Stimulated activated CD8-positive, alpha-beta memory T cell treated with anti-CD3 and anti-CD28 coated beads, Interleukin-4, amount 100 ng/mL, for 24 hours (primary cell): ENCODE measurements at places on chromosomes 16 and 17.
A peak's percentile ranks its signal among the peaks of the same experiment; 100 is the strongest.

- DNase-seq, result no peak
These were observed 134.2 kb upstream of the CIBAR2 start for GRCh38 chr16:85246473-85246872.

DNA sequence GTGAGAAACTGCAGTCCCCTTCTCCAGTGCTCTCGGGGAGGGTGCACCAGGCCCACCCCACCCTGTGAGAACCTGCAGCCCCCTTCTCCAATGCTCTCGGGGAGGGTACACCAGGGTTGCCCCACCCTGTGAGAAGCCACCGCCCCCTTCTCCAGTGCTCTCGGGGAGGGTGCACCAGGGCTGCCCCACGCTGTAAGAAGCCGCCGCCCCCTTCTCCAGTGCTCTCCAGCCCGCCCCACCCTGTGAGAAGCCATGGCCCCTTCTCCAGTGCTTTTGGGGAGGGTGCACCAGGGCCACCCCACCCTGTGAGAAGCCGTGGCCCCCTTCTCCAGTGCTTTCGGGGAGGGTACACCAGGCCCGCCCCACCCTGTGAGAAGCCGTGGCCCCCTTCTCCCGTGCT lies 12.1 kb downstream of the SPATA33 start:
- DNase-seq, result no peak

GRCh38 chr16:80300456-80300855 lies 240.3 kb upstream of the DYNLRB2 start:
- no peak for DNase-seq

DNA sequence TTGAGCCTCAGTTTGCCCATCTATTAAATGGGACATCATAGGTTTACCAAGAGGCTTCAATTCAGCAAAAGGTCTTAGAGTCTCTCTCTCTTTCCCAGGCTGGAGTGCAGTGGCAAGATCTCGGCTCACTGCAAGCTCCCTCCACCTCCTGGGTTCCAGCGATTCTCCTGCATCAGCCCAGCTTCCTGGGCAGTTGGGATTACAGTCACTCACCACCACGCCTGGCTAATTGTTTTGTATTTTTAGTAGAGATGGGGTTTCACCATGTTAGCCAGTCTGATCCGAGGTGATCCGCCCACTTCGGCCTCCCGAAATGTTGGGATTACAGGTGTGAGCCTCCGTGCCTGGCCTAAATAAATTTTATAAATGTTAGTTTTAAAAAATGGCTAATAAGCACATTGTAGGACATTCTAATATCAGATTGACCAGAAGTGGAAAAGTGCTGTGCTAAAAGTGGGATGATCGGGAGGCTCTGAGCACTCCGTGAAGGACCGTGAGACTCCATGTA lies 1.0 kb upstream of the NLRP1 start:
- no peak for DNase-seq

- no peak for DNase-seq
These were observed 2.8 kb downstream of the MARVELD3 start for GRCh38 chr16:71628810-71629209.

- DNase-seq, result no peak
These were observed 273.7 kb downstream of the SOX9 start for GRCh38 chr17:72394531-72394930.

- no peak for DNase-seq
These were observed 383.1 kb downstream of the KCNJ2 start for GRCh38 chr17:70552230-70552981.

GRCh38 chr17:77929871-77930436 lies 28.5 kb upstream of the TNRC6C start:
- no peak for DNase-seq

DNA sequence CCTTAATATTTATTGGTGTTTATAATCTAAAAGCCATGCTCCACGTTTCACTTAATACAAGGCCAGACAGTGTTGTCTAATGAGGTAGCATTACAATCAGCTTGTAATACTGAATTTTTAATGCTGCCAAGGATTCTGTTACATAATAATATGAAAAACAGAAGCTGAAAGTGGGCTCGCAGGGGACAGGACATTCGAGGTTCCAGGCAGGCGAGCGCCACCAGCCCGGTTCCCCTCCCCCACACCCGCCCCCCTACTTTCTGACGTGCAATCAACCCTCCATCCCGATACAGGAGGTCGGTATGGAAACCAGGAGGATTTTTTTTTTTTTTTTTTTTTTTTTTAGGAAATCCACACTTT lies 6.2 kb upstream of the ZFHX3 start:
- no peak for DNase-seq

- no peak for DNase-seq
These were observed 16.9 kb downstream of the DOC2B start for GRCh38 chr17:164303-165235.

DNA sequence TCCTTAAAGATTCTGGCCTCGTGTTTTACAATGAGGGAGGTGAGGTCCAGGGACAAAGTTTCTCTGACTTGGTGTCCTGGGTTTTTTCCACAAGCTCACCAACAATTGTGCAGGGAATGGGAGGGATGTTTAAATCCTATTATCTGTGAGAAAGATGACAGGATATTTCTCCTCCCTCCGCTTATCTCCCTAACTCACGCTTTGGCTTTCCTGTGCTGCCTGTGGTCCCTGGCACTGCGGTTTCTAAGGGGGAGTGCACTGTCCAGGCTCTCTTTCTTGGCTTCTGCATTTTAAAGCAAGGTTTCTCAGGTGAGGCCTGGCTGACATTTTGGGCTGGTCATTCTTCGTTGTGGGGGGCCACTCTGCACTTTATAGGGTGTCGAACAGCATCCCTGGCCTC lies 16.4 kb downstream of the GGA3 start:
- no peak for DNase-seq

DNA sequence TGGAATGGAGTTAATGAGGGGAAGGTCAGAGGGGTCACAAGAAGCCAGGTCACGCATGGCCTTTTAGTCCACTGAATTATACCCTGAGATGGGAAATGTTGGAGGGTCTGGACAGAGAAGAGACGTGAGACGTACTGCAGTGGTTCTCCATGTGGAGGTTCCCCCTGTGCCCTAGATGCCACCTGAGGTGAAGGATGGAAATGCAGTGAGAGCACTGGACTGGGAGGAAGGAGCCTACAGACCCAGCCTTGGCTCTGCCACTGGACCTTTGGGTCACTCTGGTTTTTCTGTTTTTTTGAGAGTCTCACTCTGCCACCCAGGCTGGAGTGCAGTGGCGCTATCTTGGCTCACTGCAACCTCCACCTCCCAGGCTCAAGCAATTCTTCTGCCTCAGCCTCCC lies 1.8 kb upstream of the PLSCR3 start:
- DNase-seq, result no peak

- DNase-seq, result no peak
These were observed 102.6 kb downstream of the GOSR1 start for GRCh38 chr17:30579610-30580315.

DNA sequence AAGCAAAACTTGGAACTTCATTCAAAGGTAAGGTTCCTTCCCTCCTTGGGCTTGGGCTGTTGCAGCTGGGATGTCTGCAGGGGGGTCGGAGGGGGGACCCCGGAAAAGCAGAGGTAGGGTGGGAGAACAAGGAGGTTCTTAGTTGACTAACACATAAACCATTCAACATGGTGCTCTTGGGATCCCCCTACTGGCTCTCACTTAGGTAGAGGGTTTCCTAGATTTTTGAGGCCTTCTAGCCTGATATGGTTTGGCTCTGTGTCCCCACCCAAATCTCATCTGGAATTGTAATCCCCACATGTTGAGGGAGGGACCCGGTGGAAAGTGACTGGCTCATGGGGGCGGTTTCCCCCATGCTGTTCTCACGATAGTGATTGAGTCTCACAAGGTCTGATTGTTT lies 93.9 kb downstream of the RGS9 start:
- DNase-seq, result no peak

DNA sequence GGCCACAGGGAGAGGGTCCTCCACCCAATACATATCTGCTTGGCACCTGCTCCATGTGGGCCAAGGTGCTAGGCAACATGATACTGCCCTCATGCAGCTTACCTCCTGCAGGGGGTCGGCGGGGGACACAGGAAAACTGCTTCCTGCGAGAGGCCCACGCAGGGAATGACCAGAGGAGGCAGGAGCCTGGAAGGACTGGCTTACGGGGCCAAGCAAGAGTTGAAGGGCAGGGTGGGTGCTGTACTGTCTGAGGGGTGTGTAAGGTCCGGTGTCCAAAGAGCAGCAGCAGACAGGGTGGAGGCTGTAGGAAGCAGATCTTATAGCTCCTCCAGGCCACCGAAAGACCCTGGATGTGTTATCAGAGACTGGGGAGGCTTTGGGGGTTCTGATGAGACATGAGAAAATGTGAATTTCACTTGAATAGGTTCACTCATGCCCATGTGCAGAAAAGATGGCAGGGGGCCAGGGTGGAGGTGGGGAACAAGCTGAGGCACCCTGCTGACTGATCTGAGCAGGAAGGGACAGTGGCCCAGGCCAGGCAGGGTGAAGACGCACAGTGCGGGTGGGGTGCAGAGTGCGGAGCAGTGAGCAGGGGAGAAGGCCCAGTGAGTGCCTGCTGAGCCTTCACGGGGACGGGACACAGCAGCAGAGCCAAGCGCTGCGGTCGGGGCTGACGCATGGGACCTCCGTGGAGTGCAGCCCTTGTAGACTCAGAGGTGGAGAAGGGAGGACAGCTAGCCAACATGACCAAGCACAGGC lies 8.3 kb downstream of the FLCN start:
- DNase-seq, result no peak

DNA sequence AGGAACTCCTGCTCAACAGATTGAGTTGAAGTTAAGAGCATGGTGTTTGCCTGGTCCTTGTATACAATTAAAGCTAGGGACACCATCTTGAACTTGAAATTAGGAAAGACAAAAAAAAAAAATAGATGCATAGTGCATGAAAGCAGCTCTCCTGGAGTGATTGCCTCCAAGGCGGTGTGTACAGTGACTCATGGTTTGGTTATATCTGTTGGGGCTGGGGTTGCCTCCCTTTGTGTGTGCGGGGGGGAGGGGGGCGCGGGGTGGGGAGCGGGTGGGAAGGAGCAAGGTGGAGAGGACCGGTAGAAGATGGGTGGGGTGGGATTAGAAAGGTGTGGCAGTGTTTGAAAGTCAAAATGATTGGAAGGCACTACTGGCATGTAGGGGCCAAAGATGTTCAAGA lies 3.4 kb downstream of the TMED6 start:
- DNase-seq, result no peak

- no peak for DNase-seq
These were observed 19.8 kb upstream of the MAPK3 start for GRCh38 chr16:30142672-30143346.

GRCh38 chr17:36485805-36486203 lies 677 bp upstream of the ZNHIT3 start:
- DNase-seq, result no peak

GRCh38 chr17:82835766-82836512 lies 3.9 kb downstream of the ZNF750 start:
- no peak for DNase-seq

DNA sequence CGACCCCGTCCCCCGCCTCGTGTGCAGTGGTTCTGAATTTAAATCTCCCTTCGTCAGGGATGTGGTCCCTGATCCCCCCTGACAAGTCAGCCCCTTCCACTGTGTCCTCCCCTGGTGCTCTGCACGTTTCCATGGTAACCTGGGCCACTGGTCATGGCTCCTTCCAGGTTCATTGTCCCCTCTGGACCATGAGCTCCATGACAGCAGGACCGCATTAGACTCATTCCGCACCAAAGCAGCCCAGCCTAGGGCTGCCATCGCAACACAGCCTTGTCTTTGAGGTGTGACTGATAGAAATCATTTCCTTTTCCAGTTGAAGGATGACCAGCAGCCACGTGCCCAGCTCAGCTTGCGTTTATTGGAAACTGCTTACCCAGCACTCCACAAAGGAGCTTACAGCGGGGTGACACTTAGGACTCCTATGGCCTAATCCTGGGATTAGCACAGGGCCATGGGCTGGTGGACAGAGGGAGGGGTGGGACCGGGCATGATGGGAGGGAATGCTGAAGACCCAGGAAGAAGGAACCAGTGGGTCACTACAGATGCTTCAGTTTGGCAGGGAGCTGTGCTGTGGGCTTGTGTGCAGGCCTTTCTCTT lies 7.6 kb downstream of the RCVRN start:
- DNase-seq, result no peak

- DNase-seq, result no peak
These were observed 57.3 kb downstream of the IGF2BP1 start for GRCh38 chr17:49054342-49055092.

- peak; percentile 56 for DNase-seq
These were observed 878 bp downstream of the HEXIM1 start for GRCh38 chr17:45149037-45149668.

DNA sequence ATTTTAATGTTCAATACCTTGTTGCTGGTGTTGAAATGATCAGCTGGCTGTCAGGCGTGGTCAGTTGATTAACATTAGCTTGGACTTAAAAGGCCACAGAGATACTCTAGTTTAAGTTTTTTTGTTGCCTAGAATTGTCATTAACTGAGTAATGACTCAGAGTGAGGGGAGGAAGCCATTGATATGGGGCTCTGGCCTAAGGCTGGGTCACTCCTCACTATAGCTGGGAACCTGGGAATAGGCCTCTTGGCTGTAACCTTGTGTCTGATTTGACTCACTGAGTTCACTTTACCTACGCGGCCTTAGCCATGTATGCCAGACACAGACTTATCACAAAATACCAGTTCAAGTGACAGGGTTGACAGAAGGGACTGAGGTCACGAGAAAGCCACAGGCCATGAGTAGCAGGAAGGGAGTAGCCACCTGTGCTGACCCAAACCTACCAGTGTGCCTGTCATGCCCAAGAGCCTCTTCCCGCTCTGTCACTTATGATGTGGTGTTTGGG lies 37.9 kb upstream of the ADCY7 start:
- DNase-seq, result no peak
